ENCODE measurements at places on chromosomes 7 and 10. TPM values are rescaled to one million over a fixed set of nuclear protein-coding genes. Genes with fewer than 3 reads are reported as not detected.

Gene ANKRD30A
- not detected for total RNA-seq

Gene SAMD9L
- 23.9 TPM for total RNA-seq

Gene GALNT17
- total RNA-seq: not detected

Gene TET1
- 0.86 TPM for total RNA-seq

Gene UTF1
- not detected for total RNA-seq

Gene DYNC1I1
- not detected for total RNA-seq

Gene H2BK1
- not detected for total RNA-seq

Gene COL1A2
- total RNA-seq: not detected

Gene SP4
- total RNA-seq: 30.8 TPM

Gene NANOS1
- 0.11 TPM for total RNA-seq

Gene ACTL6B
- not detected for total RNA-seq

Gene UBTD1
- 1.7 TPM for total RNA-seq

Gene ADAMTS14
- total RNA-seq: 0.06 TPM

Gene PCLO
- not detected for total RNA-seq
